ENCODE measurements at places on chromosomes 7 and 10. TPM values are rescaled to one million over a fixed set of nuclear protein-coding genes. Genes with fewer than 3 reads are reported as not detected.

- no peak for DNase-seq
These were observed 992.3 kb downstream of the KCNMA1 start for GRCh38 chr10:76645341-76645740.

Gene ECHDC3
- 10.5 TPM for total RNA-seq

Gene ATRNL1
- total RNA-seq: 0.89 TPM

Gene TUBAL3
- total RNA-seq: 53.9 TPM

Gene AOC1
- total RNA-seq: 566 TPM

- peak; percentile 77 for DNase-seq
These were observed 58.5 kb downstream of the PWWP2B start for GRCh38 chr10:132455441-132455971.

DNA sequence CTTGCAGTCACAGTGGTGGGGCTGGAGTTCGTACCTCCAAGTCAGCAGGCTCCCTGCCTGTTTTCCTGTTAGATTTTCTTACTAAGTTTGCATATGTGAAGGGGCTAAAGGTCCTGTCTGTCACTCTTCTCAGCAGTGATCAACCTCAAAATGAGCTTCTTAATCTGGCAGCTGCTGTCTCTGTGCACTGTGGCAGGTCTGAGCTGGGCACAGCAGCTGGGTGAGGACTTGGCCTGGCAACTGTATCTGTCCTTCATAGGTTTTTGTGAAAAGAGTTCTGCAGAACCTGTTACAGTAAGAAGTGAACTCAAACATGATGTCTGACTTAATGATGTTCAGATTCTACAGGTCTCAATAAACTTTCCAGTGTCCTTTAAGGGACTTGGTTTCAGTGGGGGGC lies 31.3 kb upstream of the GJD4 start:
- DNase-seq: no peak

DNA sequence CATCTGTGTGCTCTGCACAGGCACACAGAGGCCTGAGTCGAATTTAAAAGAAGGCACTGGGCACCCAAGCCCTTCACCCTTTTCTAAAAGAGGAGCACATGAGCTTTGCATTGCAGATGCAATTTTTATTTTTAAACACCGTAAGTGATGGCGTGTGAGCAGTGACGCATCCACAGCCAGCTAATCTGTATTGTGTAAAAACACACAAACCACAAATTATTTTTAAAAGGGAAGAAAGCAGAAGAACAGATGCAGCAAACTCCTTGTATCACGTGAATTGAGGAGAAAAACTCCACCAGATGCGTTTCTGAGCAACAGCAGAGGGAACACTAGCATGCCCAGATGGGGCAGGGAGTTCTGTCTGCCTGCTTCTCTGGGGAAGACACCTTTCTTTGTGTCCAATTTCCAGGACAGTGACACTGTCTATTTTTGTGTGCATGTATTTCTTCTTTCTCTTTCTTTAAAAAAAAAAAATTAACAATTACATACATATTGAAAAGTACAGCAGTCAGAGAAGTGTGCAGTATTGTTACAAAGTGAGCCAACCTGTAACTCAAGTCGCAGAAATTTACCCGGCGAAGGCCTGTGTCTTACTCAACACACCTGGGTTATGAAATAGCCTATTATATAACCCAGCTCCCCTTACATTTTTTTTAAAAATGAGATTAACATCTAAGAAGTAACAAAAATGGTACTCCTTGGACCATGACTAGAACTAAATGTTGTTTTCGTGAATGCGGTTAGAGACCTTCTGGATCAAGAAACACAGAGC lies 39.2 kb downstream of the EEPD1 start:
- DNase-seq: no peak

GRCh38 chr10:15540727-15541126 lies 169.6 kb upstream of the FAM171A1 start:
- no peak for DNase-seq

GRCh38 chr10:119521443-119522204 lies 20.9 kb downstream of the RGS10 start:
- DNase-seq: no peak

DNA sequence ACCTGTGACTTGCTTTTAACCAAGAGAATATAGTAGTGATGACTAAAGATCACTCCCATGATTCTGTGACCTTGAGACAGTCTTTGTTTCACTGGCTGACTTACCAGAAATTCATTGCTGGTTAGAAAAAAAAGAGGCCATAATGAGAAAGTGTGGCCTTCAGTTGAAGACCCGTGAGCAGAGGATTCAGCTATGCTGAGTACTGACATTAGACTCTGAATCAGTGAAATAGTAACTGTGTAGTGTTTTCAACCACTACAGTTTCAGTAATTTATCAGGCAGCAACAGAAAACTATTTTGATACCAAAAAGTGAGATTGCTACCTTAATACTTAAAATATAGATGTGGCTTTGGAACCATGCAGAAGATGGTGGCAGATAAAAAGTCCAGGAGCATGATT lies 298.0 kb upstream of the KCND2 start:
- no peak for DNase-seq

DNA sequence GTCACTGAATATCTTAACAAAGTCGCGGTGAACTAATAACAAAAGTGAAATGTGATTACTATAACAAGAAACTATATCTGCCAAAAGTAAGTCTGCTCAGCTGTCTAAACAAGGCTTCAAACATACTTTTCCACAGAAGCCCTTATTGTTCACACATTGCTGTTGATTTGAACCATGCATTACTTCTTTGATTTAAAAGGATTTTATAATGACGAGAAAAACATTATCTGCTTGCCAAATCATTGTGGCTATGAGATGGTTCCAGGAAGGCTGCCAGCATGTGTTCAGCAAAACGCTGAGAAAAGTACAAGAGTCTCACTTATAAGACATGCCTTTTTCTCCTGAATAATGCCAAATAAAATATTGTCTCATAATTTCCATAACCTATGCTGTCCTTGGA lies 24.4 kb downstream of the RNF133 start:
- DNase-seq: no peak

Gene NODAL
- total RNA-seq: not detected

Gene GNAT3
- total RNA-seq: not detected

DNA sequence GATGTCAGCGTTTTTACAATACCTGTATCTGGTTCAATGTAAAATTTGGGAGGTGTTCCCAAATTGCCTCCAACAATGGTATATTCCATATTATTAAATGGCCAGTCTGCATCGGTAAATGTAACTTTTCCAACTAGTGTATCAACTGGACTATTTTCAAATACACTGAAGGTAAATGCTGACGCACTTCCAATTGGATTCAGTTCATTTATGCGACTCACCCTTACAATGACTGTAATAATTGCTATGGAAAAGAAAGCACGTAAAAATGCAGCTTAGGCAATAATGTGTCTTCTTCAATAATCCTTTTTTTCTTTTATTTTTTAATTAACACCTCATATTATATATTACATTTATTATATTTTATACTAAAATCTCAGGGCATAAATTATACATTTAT lies 209.1 kb downstream of the HGF start:
- no peak for DNase-seq

- DNase-seq: peak; percentile 18
These were observed 4.0 kb upstream of the CREB5 start for GRCh38 chr7:28408105-28408959.

Gene NXPH1
- total RNA-seq: not detected

Gene GRM3
- not detected for total RNA-seq

DNA sequence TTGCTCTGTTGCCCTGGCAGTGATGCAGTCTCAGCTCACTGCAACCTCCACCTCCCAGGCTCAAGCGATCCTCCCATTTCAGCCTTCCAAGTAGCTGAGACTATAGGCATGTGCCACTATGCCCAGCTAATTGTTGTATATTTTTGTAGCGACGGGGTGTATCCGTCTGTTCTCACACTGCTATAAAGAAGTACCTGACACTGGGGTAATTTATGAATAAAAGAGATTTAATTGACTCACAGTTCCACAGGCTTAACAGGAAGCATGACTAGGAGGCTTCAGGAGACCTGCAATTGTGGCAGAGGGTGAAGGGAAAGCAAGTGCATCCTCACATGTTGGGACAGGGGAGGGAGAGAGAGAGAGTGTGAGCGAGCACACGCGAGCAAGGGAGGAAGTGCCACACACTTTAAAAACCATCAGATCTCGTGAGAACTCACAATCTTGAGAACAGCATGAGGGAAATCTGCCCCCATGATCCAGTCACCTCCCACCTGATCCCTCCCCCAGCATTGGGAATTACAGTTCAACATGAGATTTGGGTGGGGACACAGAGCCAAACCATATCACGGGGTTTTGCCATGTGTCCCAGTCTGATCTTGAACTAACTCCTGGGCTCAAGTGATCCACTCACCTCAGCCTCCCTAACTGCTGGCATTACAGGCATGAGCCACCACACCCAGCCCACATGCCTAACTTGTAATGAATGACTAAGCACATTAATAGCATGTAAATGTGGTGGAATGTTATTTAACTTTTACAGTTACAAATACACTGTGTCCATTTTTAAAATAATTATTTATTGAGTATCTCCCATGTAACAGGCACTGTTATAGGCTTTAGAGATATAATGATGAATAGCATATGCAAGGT lies 65.5 kb downstream of the RALA start:
- no peak for DNase-seq

Gene PNLIPRP2
- total RNA-seq: 10.7 TPM

Gene AGBL3
- 0.78 TPM for total RNA-seq

Gene STEAP1
- 16.8 TPM for total RNA-seq

Gene COX19
- total RNA-seq: 15.2 TPM

DNA sequence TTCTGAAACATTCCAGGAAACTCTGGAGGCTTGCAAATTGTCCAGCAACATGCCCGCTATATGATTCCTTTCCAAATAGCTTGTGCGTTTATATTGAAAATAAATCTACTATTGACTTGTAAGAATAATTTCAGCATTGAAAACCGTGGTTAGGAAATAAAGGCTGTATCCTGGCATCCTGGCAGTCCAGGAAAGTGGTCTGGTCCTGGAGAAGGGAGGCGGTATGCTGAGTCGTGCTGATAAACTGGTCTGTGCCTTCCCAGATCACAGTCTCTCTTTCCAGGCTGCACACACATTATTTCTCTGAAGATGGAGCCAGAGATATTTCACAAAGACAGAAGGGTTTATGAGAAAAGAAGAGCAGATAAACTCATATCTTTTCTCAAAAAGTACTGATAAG lies 350.1 kb upstream of the COBL start:
- no peak for DNase-seq

DNA sequence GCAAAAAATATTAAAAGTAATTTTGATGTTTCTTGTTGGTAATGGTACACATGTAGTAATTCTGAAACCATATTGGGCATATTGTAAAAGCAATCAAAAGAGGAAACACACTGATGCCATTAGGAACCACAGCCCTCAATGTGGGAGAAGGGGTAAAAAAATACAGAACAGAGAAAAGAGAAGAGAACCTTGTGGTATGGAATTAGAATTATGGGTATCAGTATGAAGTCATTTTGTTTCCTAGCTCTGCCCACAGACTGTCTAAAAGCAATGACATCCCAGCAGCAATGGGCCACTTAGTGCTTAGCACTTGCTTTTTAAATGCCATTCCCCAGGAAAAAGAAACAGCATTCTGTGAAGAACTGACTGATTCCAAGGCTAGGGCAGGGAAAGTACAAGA lies 61.5 kb downstream of the CPVL start:
- DNase-seq: no peak

DNA sequence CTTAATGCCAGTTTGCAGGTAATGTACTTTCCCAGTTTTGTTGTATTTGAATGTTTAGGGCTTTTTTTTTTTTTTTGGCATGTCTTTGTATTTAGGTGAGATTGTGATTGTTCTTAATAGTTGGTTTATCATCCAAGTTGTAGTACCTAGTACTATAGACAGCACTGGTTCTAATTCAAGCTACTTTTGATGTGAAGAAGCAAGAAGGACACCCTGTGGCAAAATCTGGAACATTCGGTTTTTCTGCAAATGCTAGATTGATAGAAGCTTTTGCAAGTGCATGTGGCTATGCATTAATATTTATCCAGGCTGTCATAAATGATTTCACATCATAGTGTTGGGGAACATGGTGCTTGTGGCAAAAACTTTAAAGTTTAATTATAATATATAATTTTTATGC lies 248.9 kb downstream of the FOXP2 start:
- DNase-seq: no peak

DNA sequence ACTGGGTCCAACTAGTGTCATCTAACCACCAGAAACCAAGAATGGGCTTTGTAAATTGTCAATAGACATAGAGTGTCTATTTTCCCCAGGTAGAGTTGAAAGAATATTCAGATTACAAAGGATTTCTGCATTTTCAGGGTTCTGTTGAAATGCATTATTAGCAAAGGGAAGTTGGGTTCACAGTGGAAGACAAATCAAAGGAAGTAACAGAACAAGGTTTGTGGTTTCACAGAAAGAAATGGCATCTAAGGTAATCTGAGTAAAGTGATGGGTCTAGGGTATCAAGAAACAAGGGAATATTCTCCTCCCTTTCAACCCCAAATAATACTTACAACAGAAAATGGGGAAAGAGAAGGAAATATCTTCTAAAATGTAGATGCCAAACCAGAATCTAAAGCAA lies 25.8 kb downstream of the CEP41 start:
- no peak for DNase-seq

DNA sequence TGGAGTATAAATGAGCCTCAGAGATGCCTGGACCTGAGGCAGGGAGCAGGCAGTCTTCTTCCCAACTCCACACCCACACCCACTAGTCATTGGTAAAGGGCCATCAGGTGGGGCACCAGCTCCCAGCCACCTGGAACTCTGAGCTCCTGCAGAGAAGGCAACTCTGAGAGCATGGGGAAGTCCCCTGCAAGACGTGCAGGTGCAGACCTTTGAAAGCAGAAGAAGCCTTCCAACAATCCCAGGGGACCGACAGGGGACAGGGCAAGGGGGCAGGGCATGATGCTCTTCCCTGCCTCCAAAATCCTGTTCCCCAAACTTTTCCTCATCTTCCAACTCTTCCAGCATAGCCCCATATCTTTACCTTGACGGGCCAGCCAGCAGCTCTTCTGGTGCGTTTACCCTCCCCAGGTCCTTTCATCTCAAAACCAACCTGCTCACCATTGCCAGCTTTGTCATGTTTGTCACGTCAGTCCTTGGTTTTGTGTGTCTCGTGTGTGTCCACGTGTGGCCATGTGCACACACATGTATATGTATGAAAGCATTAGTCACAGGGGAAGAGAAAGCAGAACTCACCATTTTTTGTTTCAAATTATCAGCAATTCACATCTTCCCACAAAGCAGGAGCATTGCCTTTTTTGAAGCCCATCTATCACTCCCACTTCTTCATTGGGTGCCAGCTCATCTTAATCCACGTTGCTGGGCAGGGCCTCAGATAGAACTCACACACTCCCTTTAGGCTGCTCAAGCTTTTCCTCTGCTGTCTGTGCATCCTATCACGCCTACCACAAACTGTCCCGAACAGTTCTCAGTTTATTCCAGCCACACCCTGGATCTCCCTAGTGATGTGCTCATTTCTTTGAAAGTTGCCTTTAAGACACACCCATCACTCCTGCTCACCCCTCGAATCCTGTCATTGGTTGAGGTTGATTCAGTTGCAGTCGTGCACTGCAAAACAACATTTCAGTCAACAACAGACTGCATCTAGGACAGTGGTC lies 41.0 kb upstream of the AMPH start:
- no peak for DNase-seq

Gene ADRB1
- 0.73 TPM for total RNA-seq

DNA sequence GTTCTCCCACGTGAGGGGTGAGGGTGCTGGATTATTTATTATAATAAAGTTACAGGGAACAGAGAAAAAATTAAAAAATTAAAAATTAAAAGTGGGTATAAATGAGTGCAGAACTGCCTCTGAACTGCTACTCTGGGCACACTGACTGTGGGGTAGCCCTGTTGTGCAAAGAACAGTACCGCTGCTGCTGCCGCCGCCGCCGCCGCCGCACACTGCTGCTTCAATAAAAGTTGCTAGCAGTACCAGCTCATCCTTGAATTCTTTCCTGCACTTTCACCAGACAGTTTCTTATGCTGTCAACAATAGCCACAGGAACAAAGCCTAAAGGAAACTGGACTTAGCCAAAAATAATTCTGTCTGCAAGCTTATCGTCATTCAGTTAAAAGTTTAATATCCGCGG lies 72.1 kb downstream of the GCC1 start:
- DNase-seq: no peak

Measured in left colon (tissue), 2 donors.